ENCODE measurements at places on chromosomes 1 and 21. TPM values are rescaled to one million over a fixed set of nuclear protein-coding genes. Genes with fewer than 3 reads are reported as not detected.

The HPCAL4 gene
- 0.88 TPM for total RNA-seq

The KANK4 gene
- 0.11 TPM for total RNA-seq

The HOOK1 gene
- 4.0 TPM for total RNA-seq

The PTAFR gene
- total RNA-seq, result 1.5 TPM

The GBP7 gene
- 0.11 TPM for total RNA-seq

The SCMH1 gene
- 48.1 TPM for total RNA-seq

The AMY1A gene
- not detected for total RNA-seq

The C1orf185 gene
- not detected for total RNA-seq

The IL19 gene
- total RNA-seq, result not detected

The COL11A1 gene
- not detected for total RNA-seq

The CCT3 gene
- total RNA-seq, result 123 TPM

The LCE2B gene
- total RNA-seq, result not detected

The FUCA1 gene
- total RNA-seq, result 11.4 TPM

The SMG5 gene
- 91.1 TPM for total RNA-seq

The WDR3 gene
- 10.8 TPM for total RNA-seq

The LIPI gene
- total RNA-seq, result not detected

The KCNJ9 gene
- 0.05 TPM for total RNA-seq

The TMEM269 gene
- not detected for total RNA-seq

The CAPN9 gene
- total RNA-seq, result 0.14 TPM

The RXRG gene
- 9.3 TPM for total RNA-seq

The DNALI1 gene
- 6.9 TPM for total RNA-seq

Measured in left ventricle myocardium inferior (tissue), 1 donor.